ENCODE measurements at places on chromosomes 11 and 22.

- DNase-seq, result no peak
These were observed 817.4 kb downstream of the NTM start for GRCh38 chr11:132187814-132188213.

DNA sequence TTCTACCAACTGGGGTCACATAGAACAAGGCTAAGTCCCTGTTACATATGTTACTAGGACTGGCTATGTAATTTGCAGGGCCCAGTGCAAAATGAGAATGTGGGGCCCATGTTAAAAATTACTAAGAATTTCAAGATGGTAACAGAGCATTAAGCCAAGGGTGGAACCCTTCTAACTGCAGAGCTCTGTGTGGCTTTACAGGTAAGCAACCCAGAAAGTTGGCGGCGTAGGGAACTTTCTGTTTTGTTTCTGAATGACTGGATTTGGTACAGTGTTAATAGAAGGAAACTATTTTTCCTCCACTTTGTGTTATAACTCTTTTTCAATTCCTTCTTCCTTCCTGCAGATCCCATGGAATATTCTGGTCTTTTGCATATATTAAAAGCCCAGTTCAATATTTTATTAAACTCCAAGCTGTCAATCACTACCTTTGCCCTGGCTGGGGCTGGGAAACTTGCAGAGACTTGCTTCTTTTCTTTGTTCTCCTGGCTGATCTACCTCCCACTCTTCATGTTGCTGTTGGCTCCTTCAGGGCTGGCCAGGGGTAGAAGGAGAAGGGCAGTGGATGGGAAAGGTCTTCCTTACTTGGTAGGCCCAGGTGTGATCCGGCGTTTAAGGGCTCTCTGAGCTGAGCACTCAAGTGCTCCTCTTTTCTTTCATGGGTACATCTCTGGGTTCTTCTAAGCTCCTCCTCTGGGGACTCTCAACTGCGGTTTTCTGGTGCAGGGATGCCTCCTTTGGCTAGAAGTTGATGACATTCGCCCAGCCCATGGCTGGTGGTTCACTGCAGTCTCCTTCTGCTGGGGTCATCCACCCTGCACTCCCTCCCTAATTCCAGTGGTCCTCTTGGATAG is 67.7 kb downstream of the SNX19 start:
- DNase-seq, result no peak

GRCh38 chr22:45584121-45584570 is 81.5 kb downstream of the FBLN1 start:
- DNase-seq, result no peak

DNA sequence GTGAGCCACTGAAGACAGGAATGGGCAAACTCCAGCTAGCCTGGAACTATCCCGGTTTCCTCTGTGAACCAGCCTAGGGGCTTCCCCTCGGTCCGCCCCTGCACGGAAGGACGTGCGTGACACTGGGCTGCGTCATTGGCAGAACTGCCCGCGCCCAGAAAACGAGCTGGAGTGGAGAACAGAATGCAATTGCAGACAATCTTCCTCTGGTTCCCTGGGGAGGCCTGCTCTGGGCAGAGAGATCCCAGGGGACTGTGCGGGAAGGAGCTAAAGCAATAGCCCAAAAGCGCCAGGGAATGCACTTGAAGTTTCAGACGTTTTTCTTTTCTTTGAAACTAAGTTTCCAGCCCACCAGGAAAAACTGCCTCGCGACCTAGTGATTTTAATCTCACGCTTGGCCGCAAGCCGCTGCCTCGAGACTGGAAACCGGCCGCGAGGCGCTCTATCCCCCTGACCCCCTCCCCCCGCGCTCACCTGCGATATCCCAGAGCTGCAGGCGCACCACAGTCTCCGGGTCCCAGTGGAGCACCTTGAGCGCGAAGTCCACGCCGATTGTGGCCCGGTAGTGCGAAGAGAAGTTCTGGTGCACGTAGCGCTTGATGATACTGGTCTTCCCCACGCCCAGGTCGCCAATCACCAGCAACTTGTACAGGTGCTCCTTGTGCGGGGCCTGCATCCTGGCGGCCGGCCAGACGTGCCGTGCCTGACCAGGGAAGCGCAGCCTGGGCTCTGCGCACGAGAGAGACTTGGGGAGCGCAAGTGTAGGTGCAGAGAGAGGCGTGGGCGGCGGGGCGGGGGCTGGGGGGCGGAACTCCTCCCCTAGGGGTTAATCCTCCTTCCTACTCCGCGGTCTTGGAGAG is at the start of gene RAB38:
Gene RAB38 (minus strand): TSS at position 735 of the 860 bp plus-strand sequence. CDS start 59 bp downstream, at position 676.
- no peak for DNase-seq

- DNase-seq, result no peak
These were observed 14.9 kb downstream of the EHD1 start for GRCh38 chr11:64863391-64864060.

- DNase-seq, result no peak
These were observed 69.2 kb upstream of the RRM1 start for GRCh38 chr11:4025248-4025966.

DNA sequence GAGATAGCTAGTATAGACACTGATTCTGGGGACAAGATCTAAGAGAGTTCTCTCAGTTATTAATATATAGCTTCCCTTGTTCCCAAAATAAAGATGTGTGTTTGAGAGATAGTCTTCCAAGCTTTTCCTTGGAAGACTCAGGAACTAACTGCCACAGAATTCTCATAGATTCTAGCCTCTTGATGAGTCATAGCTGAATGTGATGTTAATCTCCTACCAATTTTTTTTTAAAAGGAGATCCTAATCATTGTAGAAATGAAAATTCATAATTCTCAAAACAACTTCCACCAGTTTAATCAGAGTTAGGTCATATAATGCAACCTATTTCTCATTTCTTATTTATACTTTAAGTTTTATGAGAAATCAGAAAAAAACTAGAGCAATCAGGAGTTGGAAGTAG is 148.8 kb downstream of the JRKL start:
- no peak for DNase-seq

GRCh38 chr11:86089659-86090058 is 20.8 kb upstream of the PICALM start:
- no peak for DNase-seq

GRCh38 chr11:109734566-109734965 is 312.6 kb downstream of the C11orf87 start:
- no peak for DNase-seq

DNA sequence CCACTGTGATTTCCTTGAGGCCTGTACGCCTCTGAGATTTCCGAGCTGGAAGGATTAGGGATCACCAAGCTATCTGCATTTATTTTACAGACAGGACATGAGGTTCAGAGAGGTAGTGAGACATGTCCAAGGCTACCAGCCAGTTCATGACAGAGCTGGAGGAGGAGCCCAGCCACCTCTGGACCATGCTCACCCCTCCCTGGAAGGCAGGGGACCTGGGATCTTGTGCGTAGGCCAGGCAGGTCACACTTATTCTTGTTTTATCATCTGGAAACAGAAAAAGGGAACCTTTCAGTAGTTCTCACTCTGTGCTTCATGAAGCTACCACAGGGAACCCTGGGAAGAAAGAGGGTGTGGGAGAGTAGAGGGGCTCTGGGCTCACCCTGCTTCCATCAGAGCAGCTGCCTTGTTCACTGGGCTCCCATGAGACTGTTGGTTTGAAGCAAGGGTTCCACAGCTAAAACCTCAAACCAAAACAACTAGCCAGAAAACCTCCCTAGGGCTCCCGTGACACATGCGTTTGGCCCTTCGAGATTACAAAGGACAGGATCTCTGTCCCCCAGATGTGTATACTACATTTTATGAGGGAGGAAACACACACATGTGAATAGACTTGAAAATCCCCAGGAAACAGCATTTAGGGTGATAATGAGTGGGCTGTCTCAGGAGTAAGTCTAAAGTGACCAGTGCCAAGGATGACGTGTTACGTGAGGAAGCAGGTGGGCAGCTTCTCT is 106.4 kb downstream of the DSCAML1 start:
- DNase-seq, result no peak

DNA sequence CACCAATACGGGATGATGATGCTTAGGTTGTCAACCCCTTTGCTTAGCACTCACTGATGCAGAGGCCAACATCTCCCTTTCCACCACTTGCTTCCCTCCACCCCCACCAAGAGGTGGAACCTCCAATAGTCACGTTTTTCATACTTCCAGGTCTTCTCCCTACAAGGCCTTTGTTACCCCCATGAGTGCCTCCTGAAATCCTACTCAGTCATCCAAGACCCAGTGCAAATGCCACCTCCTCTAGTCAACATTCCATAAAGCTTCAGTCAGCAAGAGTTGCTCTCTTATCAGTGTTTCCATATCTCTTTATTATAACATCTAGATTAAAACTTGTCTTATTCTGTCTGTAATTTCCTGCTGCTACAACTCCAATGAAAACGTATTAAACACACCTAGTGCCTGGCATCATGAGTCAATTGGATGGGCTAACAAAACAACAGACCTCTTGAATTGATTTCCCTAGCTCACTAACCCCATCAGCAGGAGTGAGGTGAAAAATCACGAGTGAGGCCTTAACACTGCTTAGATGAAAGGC is 370.7 kb upstream of the CCDC90B start:
- DNase-seq, result no peak
